ENCODE measurements at places on chromosomes 2 and 18.

- no peak for DNase-seq
These were observed 6.6 kb upstream of the RPL37A start for GRCh38 chr2:216491793-216492596.

DNA sequence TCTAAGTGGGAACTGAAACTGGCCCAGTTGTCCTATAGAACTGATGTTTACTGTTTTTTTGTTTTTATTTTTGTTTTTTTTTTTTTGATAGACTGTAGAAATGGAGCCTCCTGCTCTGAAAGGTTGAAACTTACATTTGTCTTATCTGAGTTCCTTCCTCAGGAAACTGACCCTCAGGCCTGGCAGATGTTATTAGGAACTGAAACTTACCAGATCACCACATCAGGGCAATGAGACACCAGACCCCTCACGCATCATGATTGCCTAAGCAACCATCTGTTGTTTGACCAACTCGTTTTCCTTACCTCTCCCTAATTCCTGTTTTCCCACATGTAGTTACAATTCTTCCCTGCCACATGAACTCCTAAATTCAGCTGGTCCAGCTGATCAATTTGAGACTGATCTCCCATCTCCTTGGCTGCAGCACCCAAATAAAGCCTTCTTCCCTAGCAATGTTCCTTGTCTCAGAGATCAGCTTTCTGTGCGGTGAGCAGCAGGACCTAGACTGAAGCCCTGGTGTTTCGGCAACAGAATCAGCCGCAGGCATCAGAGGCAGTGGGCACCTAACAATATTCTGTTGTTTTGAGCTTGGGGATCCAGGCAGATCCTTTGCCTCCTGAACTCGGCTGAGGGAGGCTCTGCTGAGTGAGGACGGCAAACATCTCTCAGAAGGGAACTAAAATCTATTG, 96.8 kb downstream of the MSH2 start:
- DNase-seq: no peak

- no peak for DNase-seq
These were observed 89.9 kb upstream of the CDCA7 start for GRCh38 chr2:173264603-173265366.

- no peak for DNase-seq
These were observed 38.7 kb downstream of the PSD4 start for GRCh38 chr2:113212245-113213060.

GRCh38 chr18:35661483-35662146, 80.1 kb downstream of the GALNT1 start:
- DNase-seq: no peak

GRCh38 chr18:22441638-22442037, 23.9 kb upstream of the CTAGE1 start:
- no peak for DNase-seq

- DNase-seq: no peak
These were observed 170.0 kb downstream of the CYRIA start for GRCh38 chr2:16495509-16496208.

DNA sequence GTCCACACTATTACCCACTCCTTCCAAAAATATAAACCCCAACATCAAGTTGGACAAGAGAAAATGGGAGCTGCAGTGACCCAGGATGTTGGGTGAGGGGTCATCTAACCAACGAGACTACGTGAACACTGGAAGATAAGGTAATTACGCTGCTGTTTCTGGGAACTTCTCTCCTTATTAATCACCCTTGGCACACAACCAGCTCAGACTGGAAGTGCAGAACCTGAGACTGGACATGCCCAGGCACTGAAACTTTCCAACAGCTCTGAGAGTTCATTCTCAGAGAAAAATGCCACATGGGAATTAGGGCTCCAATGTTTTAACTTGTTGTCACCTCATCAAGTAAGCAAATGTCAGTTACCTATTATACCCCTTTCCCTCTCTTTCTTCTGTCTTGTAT, 135.3 kb downstream of the CCDC148 start:
- no peak for DNase-seq

- no peak for DNase-seq
These were observed 25.5 kb downstream of the REEP1 start for GRCh38 chr2:86311879-86312278.

DNA sequence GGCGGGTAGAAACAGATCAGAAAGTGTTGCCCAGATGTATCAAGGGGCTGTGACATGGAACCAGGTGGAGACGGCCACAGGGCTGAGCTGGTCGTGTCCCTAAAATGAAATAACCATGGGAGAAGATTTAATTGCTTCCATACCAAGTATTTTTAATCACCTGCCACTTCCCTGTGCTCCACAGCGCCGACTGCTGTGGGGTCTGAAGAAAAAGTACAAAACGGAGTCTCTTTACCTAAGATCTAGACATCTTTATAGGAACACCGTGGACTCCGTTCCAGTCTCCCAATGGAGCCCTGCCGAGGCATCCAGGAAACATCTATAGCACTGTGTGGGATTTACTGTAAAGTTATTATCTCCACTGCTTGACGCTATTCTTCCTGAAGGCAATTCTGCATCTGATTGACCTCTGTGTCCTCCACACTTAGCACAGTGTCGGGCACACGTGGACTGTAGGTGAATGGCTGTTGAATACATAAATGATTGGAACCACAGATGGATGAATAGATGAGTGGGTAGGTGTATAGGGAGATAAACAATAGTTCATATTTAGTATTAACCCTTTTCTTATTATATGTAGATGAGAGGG, 21.6 kb upstream of the GYPC start:
- DNase-seq: no peak

DNA sequence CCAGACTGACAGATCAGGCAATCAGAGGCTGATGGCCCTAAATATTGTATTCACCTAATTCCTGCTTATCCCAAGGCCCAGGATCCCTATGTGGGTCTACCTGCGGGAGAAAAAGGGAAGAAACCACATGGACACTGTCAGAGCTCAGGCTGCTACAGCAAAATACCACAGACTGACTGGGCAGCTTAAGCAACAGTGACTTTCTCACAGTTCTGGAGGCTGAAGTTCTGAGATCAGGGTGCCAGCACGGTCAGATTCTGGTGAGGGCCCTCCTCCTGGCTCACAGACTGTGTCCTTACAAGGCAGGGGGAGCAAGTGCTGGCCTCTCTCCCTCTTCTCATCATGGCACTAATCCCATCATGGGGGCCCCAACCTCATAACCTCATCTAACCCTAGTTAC, 181.7 kb downstream of the TMEM163 start:
- no peak for DNase-seq

DNA sequence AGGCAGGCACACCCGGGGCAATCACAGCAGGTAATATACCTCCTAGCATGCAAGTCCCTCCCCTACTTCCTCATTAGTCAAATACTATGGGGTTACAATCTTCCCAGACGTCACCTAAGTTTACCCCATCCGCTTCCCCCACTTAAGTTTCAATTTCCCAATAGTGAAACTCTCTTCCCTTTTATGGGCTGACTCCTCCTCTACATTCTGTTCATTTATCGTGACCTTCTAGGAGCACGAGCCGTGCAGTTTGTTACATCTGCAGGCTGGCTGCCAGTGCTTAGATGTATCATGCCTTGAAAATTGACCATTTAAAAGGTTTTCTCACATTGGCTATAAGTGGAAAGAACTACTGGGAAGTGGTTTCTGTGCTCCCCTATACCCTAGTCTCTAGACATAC, 1357.8 kb upstream of the CRIM1 start:
- DNase-seq: no peak

Measured in T1000 (cell line).